ENCODE measurements at places on chromosomes 1 and 21. TPM values are rescaled to one million over a fixed set of nuclear protein-coding genes. Genes with fewer than 3 reads are reported as not detected.
A peak's percentile ranks its signal among the peaks of the same experiment; 100 is the strongest.

The CNTN2 gene
- not detected for polyA plus RNA-seq

GRCh38 chr1:77538956-77539518 lies 143.4 kb downstream of the ZZZ3 start:
- no peak overlapping the region for H3K4me3 ChIP-seq
- no peaks in the 10 kb centered on the region for H3K27me3 ChIP-seq
- H3K4me1 ChIP-seq = peaks cover under 1% of the 10 kb centered on the region
- no peak overlapping the region for H3K27ac ChIP-seq
- no peak for DNase-seq
- peaks cover 23% of the 10 kb centered on the region for H3K36me3 ChIP-seq

The F5 gene
- not detected for polyA plus RNA-seq

- H3K4me1 ChIP-seq = no peaks in the 10 kb centered on the region
- peaks cover 3% of the 10 kb centered on the region for H3K27me3 ChIP-seq
- H3K4me3 ChIP-seq = no peak overlapping the region
- H3K27ac ChIP-seq = no peak overlapping the region
- no peaks in the 10 kb centered on the region for H3K36me3 ChIP-seq
- no peak for DNase-seq
These were observed 327.6 kb upstream of the SNX7 start for GRCh38 chr1:98333936-98334335.

DNA sequence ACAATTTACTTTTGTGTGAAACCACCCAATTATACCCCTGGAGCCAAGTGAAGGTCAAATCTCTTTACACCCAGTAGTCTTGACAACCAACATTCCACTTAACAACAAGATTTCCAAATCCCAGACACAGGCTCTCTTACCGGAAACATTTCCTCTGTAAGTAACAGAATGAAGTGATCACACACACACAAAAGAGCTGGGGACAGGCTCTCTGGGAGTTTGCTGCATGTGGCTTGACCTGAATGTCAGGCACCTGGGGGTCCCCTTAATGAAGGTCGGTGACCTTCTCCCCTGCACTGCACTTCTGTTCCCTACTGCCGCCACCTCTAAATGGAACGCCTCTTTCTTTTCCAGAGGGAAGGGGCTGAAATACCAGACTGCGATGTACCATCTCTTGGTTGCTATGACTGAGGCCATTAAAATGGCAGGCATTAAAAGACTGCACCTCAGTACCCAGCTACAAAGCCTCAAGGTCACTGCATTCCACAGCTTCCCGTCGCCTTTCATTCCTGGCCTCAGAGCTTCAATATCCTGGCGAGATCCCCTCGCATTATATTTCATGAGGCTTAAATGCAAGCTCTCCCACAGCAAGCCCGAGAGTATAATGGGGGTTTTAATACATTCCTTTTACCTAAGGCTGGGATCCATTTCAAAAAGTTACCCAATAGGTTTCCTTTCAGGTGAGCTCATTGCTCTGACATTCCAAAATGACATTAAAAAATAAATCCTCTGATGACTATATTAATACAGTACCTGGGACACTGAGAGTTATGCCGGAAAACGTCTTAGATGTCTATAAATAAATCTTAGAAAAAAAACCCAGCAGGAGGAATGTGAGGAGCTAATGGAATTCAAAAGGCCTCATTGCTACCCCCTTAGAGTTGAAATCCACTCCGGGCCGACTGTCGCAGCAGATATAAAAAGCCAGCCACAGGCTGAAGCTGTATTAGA lies 90.9 kb upstream of the DIRAS3 start:
- H3K4me3 ChIP-seq = no peak overlapping the region
- no peaks in the 10 kb centered on the region for H3K4me1 ChIP-seq
- peaks cover 8% of the 10 kb centered on the region for H3K27me3 ChIP-seq
- H3K36me3 ChIP-seq = no peaks in the 10 kb centered on the region

GRCh38 chr1:110879758-110880606 lies 7.0 kb downstream of the CD53 start:
- H3K4me3 ChIP-seq = peak overlapping the region; percentile 84
- H3K36me3 ChIP-seq = peaks cover 11% of the 10 kb centered on the region
- peak; percentile 33 for DNase-seq
- peak overlapping the region; percentile 96 for H3K27ac ChIP-seq
- H3K4me1 ChIP-seq = peaks cover 90% of the 10 kb centered on the region

- peaks cover 12% of the 10 kb centered on the region for H3K4me1 ChIP-seq
- H3K27me3 ChIP-seq = peaks cover 26% of the 10 kb centered on the region
- peak overlapping the region; percentile 47 for H3K4me3 ChIP-seq
- no peak overlapping the region for H3K27ac ChIP-seq
These were observed 20.4 kb upstream of the SAMD11 start for GRCh38 chr1:903305-903704.

DNA sequence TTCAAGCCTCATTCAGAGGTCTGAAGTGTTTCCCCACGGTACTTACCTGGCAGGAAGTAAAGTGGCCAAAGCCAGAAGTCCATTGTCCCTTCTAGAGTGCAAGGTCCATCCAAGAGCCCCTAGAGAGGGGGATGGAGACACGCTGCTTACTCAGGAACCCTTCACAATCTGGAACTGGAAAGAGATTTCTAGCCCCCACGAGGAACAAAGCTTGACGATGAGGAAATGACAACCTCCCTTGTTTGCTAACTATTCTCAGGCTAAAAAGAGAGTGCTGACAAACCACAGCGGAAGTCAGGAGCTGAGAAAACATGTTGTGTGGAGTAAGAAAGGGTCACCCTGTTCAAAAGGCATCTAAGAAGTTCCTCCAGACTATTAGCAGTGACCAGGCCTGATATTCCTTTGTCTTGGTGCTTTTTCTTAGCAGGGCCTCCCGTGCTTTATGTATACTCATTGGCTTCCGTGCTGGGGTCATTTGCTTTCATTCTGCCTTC lies at the start of gene FCMR:
FCMR (minus strand) TSS at position 170 of the 494 bp plus-strand sequence; CDS start at position 83, 87 bp downstream.
- peaks cover 39% of the 10 kb centered on the region for H3K36me3 ChIP-seq
- H3K4me3 ChIP-seq = no peak within 1 kb of the TSS
- no peak within 1 kb of the TSS for H3K27ac ChIP-seq

The KRTAP21-2 gene
- not detected for polyA plus RNA-seq

The PDC gene
- polyA plus RNA-seq = not detected
